NCI-H524 (cell line): ENCODE measurements at places on chromosomes 6 and 20.

DNA sequence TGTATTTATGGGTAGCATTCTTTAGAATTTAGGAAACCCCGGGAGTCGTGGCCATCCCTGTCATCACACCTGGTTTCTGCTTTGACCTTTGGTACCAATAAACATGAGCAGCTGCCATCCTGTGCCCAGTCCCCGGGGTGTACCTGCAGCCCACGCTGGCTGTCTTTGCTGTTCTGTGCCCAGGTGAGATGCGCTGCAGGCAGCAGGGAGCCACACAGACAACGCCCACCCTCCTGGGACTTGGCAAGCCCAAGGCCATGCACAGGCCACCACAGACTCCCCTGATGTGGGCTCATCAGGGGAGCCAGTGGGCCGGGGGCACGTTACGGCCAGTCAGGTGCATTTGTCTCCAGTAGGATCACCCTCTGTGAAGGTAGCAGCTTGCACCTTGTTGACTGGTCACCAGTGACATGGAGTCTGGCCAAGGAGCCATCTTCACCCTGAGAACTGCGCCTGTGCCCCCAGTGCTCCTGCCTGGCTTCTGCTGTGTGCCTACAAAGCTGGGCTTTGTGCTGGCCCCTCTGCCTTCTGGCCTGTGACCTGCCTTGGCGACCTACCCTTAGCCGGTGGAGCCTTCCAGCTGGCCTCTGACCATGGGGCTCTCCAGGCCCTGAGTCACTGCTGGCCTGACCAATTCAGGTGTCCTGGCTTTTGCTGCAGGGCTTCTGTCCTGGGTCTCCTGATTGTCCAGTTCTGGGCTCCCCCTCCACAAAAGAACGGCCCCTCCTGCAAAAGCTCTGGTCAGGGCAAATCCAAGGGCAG, 14.2 kb upstream of the UNC93A start:
- DNase-seq: no peak

GRCh38 chr6:12957321-12958051, 240.9 kb downstream of the PHACTR1 start:
- DNase-seq: peak; percentile 90

DNA sequence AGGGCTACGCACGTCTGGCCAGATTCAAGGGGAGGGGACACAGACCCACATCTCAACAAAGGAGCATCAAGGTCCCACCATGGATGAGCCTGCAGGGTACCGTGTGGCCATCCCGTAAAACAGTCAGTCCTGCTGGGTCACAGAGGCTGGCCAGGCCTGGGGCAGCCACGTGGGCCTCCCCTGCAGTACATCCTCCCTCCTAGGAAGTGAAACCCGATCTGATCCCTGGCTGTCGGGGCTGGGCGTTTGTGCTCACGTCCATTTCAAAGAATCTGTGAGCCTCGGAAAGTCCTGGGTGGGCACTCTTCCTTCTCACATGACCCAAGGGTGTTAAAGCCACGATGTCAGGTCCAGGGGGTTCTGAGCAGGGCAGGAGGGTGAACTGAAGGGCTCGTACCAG, 14.3 kb downstream of the SULF2 start:
- DNase-seq: no peak

GRCh38 chr6:75278474-75279077, 6.0 kb downstream of the TMEM30A start:
- no peak for DNase-seq

GRCh38 chr6:150632785-150633485, 33.2 kb downstream of the PLEKHG1 start:
- no peak for DNase-seq
